ENCODE measurements at places on chromosomes 6 and 20.
A peak's percentile ranks its signal among the peaks of the same experiment; 100 is the strongest.

DNA sequence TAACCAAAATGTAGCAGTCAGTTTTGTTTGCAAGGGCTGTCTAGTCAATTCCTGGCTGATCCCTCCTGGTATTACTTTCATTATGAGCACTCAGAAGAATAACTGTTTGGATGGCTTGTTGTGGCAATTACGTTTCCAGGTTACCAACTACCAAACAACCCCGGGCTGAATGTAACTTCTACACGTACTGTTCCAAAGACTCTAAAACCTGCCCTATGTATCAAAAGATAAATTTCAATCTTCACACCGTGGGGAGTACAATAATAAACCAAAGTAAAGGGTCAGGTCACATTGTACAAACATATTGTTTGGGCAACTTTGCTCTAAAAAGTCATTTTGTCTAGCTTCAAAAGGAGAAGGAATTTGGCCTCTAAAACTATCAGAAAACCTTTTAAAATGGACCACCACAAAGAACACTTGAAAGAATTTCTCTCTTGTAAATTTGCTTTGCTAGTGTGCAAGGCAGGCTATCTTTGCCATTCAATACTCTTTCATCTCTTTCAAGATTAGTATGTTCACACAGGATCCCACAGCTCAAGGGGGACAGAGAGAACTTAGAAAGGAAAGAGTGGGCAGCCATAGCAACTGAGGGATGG is 27.6 kb downstream of the DCDC2 start:
- no peak for DNase-seq

GRCh38 chr20:49987015-49987867 is 4.5 kb downstream of the SNAI1 start:
- no peak for DNase-seq

DNA sequence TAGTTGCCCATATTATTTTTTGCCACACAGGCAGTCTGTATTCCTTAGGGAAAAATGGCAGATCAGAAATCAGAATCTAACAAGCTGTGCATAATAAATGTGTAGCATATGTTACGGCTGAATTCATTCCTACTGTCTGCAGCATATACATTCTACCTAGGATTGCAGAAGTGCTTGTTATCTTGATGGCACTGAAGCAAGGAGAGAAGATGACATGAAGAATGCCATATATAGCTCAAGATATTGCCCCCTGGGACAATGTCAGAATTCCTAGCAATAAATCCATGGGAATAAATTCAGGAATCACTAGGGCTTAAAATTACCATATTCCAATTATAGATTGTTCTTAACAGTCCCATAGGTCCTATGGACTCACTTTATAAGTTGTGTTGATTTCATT is 293.0 kb upstream of the CNR1 start:
- no peak for DNase-seq

- no peak for DNase-seq
Observed at GRCh38 chr6:131436358-131436757, 136.7 kb upstream of the ARG1 start.

DNA sequence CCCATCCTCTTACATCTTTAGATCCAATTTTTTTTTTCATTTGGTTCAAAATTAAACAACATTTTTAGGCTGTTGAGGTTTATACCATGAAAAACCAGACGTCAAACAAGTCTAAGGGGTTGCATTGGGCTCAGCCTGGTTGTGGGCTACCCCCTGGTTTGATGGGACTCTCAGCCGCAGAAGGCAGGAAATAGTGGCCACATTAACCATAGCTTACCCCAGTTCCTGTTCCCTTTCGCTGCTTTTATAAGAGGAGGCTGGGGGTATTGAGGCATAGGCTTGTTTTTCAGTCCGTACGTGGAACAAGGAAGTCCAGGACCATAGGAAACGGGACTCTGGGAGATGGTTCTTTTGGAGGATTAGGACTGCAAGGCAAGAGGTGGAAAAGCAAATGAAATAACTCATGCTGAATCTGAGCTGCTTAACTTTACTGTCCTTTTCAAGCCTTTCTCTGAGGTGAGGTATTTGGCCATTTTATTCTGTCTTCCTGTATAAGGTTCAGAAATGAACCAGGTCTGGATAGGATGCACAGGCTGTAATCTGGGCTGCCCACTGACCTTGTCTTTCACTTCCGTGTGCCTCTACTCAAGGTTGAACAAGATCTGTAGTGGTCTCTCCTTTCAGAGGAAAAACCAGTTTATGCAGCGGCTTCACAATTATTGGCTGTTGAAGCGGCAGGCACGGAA is 7.7 kb downstream of the BRPF3 start:
- peak; percentile 8 for DNase-seq

DNA sequence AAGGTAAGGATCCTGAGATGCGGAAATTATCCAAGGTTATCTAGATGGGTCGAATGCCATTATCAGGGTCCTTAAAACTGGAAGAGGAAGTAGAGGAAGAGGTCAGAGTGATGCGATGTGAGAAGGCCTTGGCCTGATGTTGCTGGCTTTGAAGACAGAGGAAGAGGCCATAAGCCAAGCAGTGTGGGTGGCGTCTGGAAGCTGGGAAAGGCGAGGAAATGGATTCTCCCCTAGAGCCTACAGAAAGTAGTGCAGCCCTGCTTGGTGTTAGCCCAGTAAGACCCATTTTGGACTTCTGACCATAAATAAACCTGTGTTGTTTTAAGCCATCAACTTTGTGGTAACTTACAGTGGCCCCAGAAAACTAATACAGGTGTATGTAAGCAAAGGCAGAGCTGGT is 2.0 kb downstream of the SRXN1 start:
- DNase-seq = no peak

GRCh38 chr6:130202782-130203181 is 20.0 kb downstream of the SAMD3 start:
- DNase-seq = no peak

- no peak for DNase-seq
Observed at GRCh38 chr6:73639040-73639439, 14.8 kb downstream of the SLC17A5 start.

DNA sequence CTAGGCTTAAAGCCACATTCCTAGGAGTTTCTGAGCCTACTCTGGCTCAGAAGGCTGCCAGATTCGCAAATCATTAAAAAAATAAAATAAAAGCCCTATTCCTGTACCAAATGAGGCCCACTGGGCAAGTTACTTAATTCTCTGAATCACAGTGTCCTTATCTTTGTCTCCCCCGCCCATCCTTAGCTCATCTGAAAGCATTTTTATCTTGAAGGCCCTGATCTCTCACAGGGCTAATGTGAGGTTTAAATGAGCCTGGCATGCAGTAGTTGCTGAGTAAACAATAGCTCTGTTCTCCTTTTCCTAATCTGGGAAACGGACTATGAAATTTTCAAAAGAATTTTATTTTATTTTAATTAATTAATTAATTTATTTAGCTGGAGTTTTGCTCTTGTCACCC is 2.1 kb upstream of the ZBTB12 start:
- no peak for DNase-seq

GRCh38 chr20:62236766-62237513 is 1.4 kb upstream of the OSBPL2 start:
- DNase-seq = no peak

- no peak for DNase-seq
Observed at GRCh38 chr6:42813074-42813645, 31.3 kb downstream of the BICRAL start.

- no peak for DNase-seq
Observed at GRCh38 chr6:297571-298232, 5.4 kb downstream of the DUSP22 start.

DNA sequence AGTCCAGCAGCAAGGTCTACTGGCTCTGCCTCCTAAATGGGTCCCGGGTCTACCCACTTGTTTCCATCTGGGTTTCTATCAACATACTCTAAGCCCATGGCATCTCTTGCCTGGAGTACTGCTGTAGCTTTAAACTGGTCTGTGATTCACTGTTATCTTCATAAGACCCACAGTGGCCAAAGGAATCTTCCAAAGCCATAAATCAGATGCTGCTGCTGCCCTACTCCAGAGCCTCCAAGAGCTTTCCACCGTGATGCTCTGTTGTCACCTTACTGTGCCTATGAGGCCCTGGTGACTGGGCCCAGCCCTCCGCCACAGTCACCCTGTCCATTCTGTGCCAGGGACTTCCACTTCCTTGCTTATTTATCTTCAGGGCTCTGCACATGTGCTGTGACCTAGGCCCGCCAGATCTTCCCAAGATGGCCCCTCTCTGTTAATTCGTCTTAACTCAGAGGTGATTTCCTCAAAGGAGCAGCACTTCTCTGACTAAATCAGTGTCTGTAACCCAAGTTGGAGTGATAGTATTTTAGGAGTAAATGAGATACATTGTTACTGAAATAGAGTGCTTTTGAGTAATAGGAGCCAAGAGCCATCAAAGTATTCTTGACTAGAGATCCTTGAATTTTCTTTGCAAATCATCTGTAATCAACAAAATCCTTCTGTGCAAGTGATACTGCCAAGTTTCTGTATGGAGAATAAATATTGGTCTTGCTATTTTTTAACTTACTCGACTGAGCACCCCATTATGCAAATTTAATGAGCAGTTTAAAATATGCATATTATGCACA is 102.5 kb downstream of the PPP1R14C start:
- no peak for DNase-seq

DNA sequence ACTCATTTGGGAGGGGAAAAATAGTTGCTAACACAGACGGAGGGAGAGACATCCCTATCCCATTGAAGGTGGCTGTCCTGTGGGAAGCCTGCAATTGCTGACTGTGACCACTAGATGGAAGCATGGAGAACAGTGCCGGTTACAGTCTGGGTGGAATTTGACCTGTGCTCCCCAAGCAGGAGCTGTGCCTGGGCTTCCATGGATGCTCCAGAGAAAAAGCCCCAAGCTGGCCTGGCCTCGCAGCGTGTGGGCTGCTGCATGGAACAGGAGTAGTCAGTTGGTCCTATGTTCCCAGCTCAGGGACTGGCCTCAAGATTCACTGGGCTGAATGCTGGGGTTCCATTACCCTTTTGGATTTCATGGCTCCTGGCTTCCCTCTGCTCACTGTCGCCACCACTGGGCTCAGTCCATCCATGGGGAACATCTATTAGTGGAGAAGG is 116.3 kb upstream of the CHD6 start:
- no peak for DNase-seq

DNA sequence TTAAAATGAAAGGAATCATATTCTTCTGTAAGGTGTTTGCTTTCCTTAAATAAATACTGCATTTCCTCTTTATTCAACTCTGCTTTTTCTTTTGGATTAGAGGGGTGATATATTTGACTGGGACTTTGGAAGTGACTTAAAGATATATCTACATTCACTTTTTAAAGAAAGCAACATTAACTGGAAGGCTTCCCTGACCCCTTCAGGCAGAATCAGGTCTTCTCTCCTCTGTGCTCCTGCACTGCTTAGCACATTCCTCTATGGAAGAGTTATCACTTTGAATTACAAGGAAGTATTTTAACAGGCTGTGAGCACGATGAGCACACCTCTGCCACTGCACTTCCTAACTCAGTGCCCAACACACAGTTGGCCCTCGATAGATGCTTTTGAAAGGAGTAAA is 59.2 kb upstream of the POU3F2 start:
- no peak for DNase-seq

- DNase-seq = no peak
Observed at GRCh38 chr6:144036064-144036834, 28.2 kb upstream of the PLAGL1 start.

GRCh38 chr20:9059931-9060330 is 9.0 kb upstream of the PLCB4 start:
- DNase-seq = no peak

GRCh38 chr6:4892785-4893485 is 110.9 kb downstream of the RPP40 start:
- no peak for DNase-seq

GRCh38 chr6:159979136-159979874 is 10.4 kb downstream of the IGF2R start:
- no peak for DNase-seq

Data from stimulated activated CD4-positive, alpha-beta T cell treated with anti-CD3 and anti-CD28 coated beads, Interleukin-1b, Interleukin-23, amount 100 ng/mL, for 1 hour (primary cell).